Stimulated activated CD8-positive, alpha-beta memory T cell treated with anti-CD3 and anti-CD28 coated beads, Interleukin-15, amount 100 ng/mL, for 1 hour (primary cell): ENCODE measurements at places on chromosomes 5 and 9.

DNA sequence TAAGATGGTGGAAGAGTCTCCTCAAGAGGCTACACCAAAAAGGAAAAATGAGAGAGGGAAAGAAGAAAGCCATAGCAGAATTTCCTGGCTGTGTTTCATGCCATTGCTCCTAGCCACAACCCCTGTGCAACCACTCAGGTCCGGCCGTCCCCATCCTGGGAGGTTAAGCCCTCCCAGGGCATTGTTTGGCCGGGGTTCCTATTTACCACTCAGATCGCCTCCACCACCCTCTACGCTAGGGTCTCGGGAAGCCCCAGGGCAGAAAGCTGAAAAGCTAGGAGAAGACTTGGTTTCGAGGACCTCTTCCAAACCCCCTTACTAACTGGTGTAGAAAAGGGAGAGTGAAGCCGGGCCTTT is 715 bp downstream of the RC3H2 start:
- DNase-seq: no peak

DNA sequence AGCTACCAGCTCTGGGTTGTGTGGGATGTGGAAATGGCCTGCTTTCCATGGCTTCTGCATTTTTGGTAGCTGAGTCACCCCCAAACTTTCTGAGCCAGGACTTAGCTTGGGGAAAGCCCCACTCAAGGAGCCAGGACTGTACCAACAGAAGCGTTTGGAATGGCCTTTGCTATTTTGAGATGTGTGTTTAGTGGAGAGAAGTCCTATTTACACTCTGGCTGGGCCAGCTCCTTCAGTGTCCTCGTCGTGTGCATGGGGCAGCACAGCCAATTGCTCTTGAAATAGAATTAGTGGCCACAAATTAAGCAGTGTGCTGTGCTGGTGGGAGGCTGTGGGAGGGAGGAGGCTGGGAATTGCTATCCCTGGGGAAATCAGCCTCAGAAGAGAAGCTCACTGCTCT is 51.6 kb downstream of the ENTREP1 start:
- no peak for DNase-seq

DNA sequence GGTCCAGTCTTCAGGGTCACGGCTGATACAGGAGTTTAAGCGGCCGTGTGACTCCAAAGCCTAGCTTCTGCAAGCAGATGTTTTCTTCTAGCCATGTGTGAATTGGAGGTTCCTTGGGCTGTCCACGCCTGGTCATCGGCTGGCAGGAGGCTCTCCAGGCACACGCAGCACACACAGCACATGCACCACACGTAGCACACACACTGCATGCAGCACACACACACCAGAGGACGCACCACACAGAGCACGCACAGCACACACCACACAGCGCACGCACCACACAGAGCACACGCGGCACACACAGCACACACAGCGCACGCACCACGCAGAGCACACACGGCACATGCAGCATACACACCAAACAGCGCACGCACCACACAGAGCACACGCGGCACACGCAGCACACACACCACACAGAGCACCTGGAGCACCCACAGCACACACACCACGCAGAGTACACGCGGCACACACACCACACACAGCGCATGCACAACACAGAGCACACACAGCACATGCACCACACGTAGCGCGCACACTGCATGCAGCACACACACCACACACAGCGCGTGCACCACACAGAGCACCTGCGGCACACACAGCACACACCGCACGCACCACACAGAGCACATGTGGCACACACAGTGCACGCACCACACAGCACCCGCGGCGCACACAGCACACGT is 234.3 kb downstream of the FANCC start:
- no peak for DNase-seq

GRCh38 chr9:2267181-2267745 is 252.1 kb downstream of the SMARCA2 start:
- DNase-seq: no peak

DNA sequence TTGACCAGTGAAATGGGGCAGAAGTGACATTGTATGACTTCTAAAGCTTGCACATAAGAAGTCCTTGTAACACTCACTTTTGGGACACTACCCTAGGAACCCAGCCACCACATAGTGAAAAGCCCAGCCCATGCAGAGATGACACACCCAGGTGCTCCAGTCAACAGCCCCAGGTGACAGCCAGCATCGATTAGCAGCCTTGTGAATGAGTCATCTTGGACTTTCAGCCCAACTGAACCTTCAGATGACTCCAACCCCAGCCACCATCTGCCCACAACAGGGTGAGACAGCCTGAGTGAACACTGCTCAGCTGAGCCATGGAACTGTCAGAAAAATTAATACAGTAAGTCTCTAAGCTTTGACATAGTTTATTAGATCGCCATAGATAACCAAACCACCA is 458.6 kb downstream of the ZSWIM6 start:
- DNase-seq: no peak

DNA sequence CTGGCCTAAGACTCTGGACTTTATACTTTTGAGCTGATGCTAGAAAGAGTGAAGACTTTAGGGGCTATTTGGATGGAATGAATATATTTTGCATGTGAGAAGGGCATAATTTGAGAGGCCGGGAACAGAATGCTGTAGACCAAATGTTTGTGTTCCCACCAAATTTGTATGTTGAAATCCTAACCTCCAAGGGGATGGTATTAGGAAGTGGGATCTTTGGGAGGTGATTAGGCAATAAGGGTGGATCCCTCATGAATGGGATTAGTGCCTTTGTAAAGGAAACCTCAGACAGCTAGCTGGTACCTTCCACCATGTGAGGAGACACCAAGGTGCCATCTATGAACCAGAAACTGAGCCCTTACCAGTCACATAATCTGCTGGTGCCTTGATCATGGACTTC is 165.1 kb upstream of the S1PR3 start:
- no peak for DNase-seq

GRCh38 chr9:97904725-97905124 is 17.6 kb downstream of the TRMO start:
- no peak for DNase-seq

GRCh38 chr9:27533311-27533710 is 3.7 kb upstream of the MOB3B start:
- DNase-seq: no peak

DNA sequence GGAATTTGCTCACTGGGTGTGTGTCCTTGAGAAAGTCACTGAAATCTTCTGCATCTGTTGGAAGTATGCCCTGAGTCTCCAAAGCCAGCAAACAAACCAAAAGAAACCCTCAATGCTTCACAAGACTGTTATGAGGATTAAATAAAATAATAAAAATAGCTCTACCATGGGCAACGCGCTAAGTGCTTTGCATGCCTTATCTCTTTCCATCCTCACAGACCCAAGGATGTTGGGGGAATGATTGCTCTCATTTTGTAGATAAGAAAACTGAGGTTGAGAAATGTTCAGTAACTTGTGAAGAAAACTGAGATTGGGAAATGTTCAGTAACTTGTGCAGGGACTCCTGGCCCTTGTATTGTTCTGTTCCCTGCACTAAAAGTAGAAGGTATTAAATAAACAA is 7.9 kb downstream of the HAND1 start:
- DNase-seq: no peak

DNA sequence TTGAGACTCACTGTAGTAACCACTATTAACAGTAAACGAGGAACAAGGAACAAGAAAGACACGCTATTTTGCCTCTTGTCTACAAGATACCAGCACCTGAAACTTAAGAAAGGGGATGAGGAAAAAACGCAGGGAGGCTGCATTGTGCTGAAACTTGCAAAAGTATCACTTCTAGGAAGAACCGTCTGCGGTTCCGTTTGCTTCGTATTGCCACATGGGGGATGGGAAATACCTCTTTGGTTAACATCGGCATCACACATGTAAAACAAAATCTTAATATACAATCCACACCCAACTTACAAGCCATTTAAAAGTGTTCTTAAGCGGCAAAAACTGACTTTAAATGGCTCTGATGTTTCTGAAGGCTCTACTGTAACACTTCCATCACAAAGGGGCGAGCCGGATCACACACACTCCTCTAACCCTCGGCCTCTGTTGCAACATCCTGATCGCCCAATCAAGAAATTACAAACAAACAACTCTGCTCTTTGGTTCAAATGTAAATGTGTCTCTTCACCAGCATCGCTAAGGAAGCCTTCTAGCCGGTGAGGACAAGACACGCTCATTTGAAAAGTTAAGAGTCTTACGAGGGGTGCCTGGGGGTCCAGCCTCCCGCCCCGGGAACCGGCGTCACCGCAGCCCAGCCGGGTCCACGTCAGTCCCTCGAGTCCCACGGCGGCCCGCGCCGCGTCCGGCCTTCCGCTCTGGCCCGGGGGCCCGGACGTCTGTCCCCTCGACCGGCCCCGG is 621 bp downstream of the SEC16A start:
- DNase-seq: no peak

DNA sequence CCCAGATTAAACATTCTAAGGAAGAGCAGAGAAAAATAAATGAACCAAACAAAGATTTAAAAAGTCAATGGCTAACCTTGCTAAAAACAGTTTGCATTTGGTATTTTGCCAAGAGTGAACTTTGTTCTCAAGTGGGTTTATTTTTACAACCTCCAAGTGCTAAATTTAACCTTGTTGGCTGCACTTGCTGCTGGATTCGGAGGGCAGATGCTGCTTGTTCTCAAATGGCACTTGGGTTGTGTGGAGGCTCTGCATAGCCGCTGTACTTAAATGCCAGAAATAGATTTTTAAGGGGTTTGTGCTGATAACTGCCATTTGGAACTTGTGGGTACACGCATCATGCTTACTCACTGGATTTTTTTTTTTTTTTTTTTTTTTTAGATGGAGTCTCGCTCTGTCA is 13.3 kb upstream of the SPATA24 start:
- no peak for DNase-seq

DNA sequence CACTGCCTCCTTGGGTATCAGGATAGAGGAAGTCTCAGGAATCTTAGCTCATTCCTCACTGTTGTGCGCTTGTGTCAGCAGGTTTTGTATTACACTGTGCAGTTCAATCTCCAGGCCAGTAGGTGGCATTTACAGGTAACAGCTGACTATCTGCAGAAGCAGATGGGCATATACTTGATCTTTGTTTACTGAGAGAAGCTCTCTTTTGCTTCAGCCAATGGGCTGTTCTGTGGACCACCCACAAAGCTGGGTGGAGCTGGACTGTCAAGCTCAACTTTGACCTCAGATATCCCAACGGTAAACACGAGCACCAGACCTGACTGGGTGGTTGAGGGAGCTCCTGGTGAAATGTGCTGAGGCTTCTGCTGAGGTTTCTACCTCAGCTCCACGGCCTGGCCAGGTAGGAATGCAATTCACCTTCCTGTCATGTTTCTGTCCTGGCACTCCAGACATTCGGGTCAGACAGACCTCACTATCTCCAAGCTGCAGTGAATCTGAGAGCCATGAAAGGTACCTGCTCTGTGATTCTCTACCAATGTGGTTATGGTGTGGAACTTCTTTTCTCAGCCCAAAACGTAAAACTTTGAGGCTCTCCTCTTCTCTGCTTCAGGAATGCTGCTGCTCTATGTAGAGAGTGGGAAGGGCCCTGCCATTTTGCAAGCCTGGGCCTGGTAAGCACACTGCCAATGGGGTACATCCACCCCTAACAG is 167.9 kb upstream of the ACTBL2 start:
- DNase-seq: no peak

DNA sequence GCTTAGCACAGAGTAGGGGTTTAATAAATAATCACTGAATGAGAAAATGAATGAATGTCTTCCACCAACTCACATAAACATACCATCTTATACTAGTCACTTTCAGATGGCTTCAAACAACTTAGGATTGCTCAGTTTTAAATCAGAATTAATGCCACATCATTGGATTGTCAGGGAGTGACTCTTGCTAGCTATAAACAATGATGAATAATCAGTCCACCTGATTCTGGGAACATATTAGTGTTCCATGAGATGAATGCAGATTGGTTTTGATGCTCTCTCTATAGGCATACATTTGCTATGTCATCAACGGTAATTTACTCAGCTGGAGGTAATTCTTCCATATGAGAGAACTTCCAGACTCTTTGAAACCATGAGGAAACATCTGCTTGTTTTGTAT is 97.4 kb downstream of the CDH9 start:
- no peak for DNase-seq

GRCh38 chr5:139413963-139414362 is 10.1 kb upstream of the SPATA24 start:
- DNase-seq: no peak

- no peak for DNase-seq
Observed at GRCh38 chr9:124593651-124594058, 86.5 kb upstream of the NR5A1 start.

DNA sequence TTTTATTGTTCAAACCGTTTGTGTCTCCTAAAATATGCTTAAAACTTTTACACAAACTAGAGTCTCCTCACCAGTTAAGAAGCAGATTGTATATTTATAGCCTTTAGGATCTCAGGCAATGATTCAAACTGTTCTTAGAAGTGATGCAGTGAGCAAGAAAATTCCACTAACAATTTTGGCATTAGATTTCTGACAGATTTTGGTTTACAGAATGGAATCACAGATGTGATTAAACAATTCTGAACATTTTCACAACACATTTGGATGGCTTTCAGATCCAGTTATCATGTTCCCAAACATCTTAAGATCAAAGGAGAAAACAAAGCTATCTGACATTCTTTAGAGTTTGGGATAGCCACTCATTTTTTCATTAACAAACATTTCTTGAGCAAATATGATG is 181.7 kb upstream of the RIOK2 start:
- DNase-seq: no peak

- DNase-seq: no peak
Observed at GRCh38 chr5:148949841-148950470, 112.9 kb downstream of the SH3TC2 start.

DNA sequence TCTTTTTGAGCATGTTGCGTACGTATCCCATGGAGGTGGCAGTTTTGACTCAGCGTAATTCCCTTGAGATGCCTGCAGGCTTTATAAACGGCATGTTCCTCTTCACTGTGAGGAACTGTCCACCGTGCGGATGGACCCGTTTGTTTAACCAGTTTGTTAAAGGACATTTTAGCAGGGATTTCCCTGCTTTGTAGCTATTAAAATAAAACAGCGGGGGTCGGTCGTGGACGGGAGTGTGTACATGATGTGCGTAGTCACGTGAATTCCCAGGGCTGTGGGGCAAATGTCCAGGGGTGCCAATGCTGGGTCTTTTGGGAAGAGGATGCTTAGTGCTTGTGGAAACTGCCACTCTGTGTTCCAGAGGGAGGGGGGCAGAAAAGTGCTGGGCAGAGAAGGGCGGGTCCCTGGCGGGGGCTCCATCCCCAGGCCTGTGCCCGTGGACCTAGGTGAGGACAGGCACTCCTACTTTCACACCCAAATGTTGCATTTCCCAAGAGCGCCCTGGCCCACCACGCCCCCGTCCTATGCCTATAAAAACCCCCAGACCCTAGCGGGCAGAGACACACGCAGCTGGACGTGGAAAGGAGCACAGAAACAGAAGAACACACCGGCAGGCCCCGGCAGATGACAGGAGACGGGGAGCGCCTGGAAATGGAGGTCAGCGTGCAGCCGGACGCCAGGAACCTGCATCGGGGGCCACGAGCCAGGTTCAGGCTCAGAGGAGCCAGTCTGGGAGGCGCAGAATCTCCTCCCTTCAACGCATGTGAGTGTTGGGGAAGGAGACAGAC is 4.0 kb upstream of the TERT start:
- no peak for DNase-seq

GRCh38 chr9:97505845-97506244 is 4.4 kb downstream of the TMOD1 start:
- DNase-seq: no peak

GRCh38 chr9:88975966-88976889 is 15.0 kb upstream of the S1PR3 start:
- no peak for DNase-seq

- DNase-seq: no peak
Observed at GRCh38 chr5:171397190-171397589, 9.5 kb downstream of the NPM1 start.
